ENCODE measurements at places on chromosomes 5 and 9. TPM values are rescaled to one million over a fixed set of nuclear protein-coding genes. Genes with fewer than 3 reads are reported as not detected.

Gene C5orf46
- 1.9 TPM for total RNA-seq

DNA sequence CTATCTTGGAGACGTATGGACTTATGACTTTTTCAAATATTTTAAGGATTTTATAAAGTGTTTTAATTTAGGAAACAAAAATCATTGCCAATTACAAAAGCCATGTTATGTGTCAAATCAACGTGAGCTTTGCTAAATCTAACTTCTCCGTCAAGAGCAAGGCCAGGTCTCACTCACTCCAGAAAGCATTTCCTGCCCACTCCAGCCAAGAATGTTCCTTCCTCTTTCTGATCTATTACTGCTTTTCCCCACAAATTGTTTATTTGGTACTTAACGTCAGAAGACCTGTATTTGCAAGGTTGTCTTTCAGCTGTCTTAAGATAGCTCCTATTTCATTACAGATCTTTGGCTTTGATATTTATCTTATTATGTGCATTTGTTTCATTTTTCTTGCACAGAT is 193.5 kb upstream of the HAPLN1 start:
- no peak for DNase-seq

- no peak for DNase-seq
These were observed 79.5 kb downstream of the SREK1 start for GRCh38 chr5:66223637-66224036.

Gene PITX1
- total RNA-seq = 0.97 TPM

GRCh38 chr9:128764361-128764760 is 7.4 kb downstream of the ZER1 start:
- DNase-seq = no peak

DNA sequence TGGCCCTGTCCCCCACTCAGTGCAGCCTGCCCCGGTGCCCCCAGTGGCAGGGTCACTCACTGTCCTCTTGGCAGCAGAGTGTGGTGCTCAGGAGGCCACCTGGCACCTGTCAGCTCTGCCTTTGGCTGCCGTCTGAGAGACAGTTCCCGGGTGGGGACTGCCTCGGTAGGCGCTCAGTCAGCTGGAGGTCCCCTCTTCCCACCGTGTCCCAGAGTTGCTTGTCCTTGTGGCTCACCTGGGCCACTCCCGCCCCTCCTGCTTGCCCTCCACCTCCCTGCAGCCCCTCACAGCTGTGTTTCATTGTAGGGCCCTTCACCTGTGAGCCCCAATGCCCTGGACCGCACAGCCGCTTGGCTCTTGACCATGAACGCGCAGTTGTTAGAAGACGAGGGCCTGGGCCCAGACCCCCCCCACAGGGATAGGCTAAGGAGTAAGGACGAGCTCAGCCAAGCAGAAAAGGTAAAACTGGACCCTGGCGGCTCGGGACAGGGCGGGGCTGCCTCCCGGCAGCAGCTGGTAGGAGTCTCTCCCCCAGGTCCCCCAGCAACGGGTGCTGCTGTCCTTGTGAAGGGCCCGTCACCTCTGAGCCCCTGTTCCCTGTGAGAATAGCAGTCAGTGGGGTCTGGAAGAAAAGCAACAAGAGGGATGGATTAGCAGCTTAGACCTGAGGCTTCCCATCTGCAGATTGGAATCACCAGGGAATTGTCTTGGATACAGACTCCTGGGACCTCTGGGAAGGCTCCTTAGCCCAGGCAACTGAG is 122.7 kb downstream of the DAB2IP start:
- DNase-seq = peak; percentile 54

DNA sequence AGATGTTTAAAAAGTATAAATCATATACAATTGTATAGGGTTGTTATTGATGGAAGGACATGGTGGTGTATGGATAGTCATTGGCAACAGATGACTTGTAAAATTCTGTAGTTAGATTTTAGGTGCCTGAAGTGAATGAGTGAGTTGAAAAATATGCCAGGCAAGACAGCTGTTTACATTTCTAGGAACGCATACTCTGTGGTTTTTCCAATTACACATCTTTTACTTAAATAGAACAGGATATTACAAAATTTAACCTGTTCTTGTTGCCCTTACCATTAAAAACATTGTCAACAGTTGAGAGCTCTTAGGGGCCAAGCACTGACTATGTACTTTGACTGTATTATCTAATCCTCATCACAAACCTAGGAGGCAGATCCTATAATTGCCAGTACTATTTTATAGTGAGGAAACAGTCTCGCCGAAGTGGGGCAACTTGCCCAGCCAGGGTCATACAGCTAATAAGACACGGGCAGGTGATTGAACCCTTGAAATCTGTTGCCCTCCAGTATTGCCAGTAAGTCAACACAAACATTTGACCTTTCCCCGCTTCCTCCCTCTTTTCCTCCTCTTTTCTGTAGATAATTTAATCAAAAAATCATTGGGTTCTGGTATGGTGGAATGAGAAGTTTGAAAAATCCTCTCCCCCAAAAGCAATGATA is 88.6 kb downstream of the MACROH2A1 start:
- no peak for DNase-seq

Gene PELO
- 61.8 TPM for total RNA-seq

Gene PRLR
- 0.86 TPM for total RNA-seq

Gene FLT4
- 18.0 TPM for total RNA-seq

Gene OTULINL
- 13.7 TPM for total RNA-seq

Gene FBP2
- total RNA-seq = not detected

Gene WDR38
- not detected for total RNA-seq

GRCh38 chr5:10612251-10612650 is 48.4 kb downstream of the ANKRD33B start:
- no peak for DNase-seq

All from posterior vena cava (tissue), 2 donors.